ENCODE measurements at places on chromosomes 11 and 22.

DNA sequence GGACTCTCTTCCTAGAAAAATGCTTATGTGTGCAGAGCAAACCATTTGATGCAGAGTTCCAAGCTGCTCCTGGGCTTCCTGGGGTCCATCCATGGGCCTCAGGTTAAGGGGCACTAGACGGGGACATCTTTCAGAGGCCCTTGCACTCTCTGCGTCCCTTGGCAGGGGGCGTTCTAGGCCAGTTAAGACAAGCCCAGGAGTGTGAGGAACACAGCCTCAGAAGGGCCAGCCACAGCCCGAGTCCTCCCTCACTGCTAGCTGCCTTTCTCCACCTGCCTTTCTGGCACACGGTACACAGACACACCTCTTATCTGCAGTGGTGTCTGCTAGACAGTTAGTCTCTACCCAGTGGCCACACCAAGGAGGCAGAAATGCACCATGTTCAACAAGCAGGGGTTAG is 18.0 kb upstream of the BID start:
- DNase-seq, result no peak

DNA sequence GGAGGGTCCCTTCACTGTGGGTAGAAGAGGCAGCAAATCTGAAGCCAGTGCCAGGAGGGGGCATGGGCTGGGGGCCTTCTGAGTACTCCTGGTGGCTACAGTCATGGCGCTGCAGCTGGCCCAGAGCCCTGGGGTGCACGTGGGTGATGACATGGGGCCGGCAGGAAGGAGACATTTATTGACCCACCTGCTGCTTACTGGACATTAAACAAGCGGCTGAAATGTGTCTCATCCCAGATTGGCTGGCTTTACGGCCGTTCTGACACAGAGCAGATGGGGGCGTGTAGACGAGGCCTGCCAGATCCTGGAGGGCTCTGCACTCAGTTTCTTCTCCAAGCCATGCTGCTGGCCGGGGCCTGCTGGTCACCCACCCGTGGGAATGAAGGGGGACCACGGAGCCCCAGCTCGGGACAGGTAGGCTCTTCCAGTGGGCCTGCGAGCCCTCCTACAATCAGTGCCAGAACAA is 906.9 kb downstream of the BRD1 start:
- no peak for DNase-seq

GRCh38 chr22:49887702-49888101 is 30.5 kb downstream of the ALG12 start:
- no peak for DNase-seq

GRCh38 chr22:23626286-23626975 is 5.7 kb downstream of the DRICH1 start:
- DNase-seq, result no peak

DNA sequence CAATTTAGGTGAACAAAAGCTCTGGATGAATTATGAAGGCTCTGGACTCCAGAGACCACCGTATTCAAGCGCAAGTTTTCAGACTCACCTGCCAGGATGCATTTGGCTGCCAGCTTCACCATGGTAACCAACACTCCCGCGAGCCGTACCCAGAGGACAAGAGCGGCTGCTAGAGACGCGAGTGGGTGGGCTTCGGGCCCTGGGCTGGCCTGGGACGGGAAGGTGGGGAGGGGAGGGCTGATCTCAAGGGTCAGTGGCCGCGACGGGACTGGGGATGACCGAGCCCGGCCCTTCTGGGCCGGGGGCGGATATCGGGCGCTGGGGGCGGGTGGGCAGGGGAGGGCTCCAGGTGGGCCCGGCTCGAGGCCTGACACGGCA is 344 bp downstream of the IFT27 start:
- peak; percentile 58 for DNase-seq

- DNase-seq, result no peak
Measured at GRCh38 chr22:20998411-20999336, 3.2 kb downstream of the THAP7 start.

DNA sequence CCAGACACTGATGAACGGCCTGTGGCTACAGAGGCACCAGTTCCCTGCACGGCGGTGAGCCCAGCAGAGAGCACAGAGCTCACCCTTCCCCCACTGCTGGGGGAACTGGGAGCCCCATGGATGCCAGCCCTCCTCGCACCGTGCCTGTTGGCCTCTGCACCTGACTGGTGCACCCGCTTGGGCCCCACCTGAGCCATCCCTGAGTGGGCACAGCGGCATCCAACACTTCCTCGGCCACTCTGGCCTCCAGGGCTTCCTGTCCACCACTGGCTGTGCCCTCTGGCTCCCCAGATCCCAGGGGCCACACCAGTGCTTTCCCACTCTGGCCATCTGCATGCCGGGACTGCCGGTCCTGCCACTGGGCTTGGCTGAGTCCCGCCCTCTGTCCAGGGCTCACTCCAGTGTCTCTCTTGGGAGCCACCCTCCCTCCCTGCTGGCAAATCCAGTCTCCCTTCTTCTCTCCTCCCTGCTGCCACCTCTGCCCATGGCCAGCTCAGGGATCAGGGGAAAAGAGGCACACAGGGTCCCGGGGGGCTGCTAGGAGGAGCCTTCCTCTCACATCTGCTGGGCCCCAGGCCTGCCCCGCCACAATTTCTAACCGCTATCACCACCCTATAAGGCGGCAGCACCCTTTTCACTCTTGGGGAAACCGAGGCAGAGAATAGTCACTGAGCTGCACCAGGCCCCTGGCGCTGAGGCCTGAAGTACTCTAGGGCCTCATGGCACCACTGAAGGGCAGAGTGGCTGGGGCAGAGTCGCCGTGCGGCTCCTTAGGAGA is 33.0 kb downstream of the GNB1L start:
- no peak for DNase-seq

DNA sequence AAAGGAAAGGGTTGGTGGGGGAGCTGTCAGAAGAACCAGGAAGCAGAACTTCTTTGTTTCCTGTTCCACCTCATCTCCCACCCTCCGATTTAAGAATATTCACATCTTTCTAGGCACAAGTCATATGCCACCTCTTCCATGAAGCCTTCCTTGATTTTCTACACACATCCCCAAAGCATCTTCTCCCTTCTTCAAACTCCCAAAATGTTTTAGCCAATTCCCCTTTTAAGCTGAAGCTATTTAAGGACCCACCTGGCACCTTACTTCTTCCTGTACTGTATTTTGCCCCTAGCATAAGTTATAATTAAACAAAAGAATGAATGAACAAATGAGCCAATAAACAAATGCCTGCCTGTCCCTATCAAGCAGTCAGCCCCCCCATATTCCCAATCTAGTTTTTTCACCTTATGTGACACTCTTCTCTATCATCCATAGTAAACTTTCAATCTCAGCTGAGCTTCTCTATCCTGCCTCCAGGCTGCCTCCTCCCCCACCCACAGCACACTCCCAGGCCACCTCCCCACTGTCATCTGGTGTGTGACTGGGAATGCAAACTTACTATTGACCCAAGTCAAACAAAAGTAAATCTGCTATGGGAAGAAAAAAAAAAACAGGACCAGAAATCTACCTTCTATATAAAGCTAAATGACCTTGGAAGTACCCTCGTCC is 3.9 kb downstream of the TNKS1BP1 start:
- no peak for DNase-seq

DNA sequence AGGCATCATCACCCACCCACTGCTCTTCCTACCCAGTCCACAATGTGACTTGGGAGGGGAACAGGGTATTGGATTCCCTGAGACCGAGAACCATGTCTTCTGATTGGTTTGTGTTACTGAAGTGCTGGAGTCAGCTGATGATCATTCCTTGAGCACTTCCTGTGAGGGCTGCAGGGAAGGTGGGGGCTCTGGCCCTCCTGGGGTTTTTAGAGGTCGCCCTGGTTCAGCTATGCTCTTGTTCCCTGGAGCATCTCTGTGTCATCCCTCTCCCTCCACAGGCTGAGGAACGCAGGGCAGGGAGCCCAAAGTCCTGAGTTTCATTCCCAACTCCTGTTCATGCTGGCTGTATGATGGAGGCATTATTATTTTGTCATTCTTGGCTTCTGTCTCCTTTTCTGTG is 6.7 kb downstream of the ZC3H7B start:
- DNase-seq, result no peak

GRCh38 chr11:66476841-66477251 is 3.4 kb upstream of the DPP3 start:
- no peak for DNase-seq

DNA sequence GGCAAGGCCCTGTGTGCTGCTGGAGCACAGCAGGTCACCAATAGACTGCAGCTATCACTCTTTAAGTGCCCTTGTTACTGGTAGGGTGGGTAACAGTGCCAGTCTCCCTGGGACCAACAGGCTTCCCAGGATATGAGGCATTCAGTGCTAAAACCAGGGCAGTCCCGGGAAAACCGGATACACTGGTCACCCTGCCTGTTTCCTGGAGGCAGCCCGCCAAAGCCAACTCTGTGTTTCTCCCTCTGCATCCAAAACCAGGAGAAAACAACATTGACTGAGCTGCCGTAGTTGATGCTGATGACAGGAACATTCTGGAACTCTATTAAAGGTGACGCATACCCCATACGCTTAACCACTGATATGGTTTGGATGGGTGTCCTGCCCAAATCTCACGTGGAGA is 149.1 kb downstream of the SHANK2 start:
- no peak for DNase-seq

DNA sequence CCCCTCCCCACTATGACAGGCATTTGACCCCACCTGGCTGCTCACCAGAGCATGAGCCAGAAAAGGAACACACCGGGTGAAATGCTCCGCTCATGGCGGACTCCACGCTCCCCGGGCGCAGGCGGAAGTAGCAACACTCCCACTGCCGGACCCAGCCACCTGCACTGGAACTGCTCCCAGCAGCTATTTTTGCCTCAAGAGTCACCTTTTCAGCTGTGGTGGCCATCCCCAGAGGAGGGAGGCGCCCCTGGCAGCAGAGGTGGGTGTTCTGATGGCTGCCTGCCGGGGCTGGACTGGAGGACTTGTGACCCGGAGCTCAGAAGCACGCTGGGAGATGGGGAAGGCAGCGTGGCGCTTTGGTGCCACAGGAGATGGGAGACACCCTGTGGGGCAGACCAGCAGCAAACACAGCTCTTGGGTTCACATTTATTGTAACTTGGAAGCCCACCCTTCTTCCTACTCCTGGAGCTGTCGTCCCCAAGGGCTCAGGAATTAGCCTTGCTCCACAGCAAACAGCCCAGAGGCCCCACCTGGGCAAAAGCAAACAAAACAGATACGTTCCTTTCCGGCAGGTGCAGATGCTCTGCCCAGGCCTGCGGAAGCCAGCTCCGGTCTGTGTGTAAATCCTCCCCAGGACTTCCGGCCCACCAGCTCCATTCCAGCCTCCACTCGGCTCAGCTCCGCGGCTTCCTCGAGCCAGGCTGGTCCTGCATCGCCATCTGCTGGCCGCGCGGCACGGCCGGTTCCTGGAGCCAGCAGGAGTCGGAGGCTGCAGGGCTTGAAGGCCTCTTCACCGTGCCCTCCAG is 3.7 kb downstream of the RPS19BP1 start:
- DNase-seq, result peak; percentile 92

DNA sequence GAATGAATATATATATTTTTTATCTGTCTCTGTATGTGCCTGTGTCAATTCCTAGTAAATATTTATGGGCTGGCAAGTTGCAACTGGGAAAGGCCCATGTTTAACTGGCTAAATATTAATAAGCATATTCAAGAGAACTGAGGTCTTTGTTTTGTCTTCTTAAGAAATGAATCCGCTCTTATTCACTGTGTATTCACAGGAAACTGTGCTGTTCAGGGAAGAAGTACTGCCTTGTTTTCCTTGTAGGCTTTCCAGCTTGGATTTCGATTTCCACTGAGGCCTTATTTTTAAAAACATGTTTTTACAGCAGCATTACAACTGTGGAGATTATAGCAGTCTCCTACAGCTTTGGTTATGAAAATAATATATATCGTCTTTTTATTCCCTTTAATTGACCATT is 64.7 kb downstream of the LDLRAD3 start:
- DNase-seq, result no peak

DNA sequence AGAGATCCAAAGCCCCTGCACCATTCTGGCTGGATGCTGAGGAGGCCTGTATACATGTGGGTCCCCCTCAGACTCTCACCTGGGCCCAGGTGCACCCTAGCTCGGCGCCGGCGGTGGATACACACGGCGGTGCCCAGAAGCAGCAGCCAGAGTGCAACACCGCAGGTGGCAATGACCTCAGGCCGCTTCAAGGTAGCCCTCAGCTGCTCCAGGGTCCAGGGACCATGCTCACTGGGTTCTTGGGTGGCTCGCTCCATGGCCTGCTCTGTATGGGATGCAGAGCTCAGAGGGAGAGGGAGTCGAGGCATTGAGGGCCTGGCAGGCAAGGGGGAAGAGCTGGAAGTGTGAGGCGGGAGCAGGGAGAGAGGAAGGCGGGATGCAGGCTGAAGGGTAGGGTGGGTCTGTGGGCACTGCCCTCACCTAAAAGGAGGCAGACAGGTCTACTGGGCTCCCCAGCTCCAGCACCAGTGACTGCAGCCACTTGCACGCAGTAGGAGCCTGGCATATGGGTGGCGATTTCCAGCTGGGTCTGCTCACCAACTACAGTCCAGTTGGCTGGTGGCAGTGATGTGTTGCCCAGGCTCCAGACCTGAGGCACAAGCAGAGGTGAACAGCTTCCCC is 3.8 kb downstream of the ROBO4 start:
- DNase-seq, result no peak

GRCh38 chr11:114180301-114181055 is 115.7 kb upstream of the NNMT start:
- DNase-seq, result peak; percentile 27

- no peak for DNase-seq
Measured at GRCh38 chr11:10204021-10204420, 90.0 kb downstream of the SBF2 start.

DNA sequence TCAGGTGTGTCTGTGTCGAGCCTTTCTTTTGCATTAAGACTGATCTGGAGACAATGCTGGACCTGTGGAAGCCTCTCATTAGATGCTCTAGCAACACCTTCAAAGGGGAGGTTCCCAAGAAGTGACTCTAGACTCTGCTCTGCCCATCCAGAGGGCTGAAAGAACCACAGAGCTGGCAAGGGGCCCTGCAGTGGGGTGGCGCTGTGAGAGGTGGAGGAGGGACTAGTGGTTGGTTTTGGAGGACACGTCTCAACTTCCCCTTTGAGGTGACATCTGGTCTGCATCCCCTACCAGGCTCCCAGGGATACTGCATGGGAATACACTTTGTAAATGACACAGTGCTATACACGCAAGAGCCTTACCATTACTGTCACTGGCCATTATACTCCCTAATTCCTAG is 34.2 kb upstream of the SYT13 start:
- no peak for DNase-seq

GRCh38 chr11:62680825-62681240 is 2.0 kb upstream of the UBXN1 start:
- peak; percentile 21 for DNase-seq
